ENCODE measurements at places on chromosomes 5 and 9. TPM values are rescaled to one million over a fixed set of nuclear protein-coding genes. Genes with fewer than 3 reads are reported as not detected.

DNA sequence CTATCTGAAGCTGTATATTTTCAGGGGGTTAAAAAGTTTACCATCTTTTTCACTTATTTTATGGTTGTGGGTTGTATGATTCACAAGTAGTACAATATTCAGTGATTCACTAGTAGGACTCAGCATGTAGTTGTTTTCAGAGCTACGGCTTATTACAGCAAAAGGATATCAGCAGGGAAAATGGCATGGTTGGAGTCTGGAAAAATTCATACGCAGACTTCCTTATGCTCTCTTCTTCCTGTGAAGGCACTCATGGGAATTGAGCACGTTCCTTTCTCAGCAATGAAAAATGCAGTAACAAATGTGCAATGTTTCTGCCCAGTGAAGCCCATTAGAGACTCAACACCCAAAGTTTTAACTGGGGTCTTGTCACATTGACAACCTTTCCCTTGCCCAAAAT is 250.5 kb downstream of the KCNN2 start:
- no peak for DNase-seq

DNA sequence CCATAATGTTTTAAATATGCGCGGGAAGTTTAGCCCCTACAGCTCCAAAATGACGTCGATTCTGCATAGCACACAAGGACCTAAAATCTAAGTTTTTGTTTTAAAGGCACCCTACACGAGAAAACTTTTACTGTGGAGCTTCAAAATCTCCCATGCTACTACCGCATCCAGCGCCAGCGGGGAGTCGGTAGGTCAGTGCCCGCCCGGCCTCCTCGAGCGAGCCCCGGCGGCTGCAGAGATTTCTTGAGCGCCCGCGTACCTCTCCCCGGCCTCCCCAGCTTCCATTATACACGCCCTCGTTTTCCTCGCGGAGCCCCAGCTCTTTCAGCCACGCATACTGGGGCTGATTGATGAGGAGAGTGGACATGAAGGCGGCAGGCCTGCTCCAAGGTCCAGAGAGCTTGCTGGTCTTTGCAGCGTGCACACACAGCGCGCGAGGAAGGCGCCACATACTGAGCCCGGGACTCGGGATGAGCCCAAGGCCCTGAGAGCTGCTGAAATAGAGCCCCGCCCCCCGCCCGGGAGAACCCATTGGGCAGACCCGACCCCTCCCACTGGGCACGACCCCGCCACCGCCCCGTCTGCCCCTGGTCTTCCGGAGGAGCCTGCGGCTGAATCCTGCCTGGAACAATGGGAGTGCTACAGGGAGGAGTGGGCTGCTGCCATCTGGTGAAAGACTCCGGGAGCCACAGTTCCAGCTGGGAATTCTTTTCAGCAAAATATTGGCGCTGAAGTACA is at the start of gene ALDH7A1:
TSS of gene ALDH7A1 (minus strand) at position 472 of the 738 bp plus-strand sequence. CDS start at position 451, 21 bp downstream.
- peak; percentile 92 for DNase-seq

CCDC171 gene
- total RNA-seq: 3.5 TPM

PCDHB10 gene
- total RNA-seq: 0.76 TPM

- DNase-seq: peak; percentile 89
These were observed 129.0 kb downstream of the SNX18 start for GRCh38 chr5:54646356-54647101.

DNA sequence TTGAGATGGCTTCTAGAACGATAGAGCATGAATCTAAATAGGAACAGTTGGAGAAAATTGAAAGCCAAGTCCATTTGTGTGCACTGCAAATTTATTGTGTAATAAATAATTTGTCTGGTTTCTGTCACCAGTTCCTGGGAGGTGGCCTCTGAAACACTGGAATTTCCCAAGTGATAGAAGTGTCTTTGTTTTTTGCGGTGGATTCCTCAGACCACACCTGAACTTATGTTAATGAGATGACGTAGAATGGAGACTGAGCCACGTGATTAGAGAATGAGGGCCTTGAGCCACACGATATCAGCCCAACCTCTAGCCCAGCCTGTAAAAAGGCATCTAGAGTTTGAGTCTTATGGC is 105.1 kb downstream of the MSX2 start:
- no peak for DNase-seq

TAF11L10 gene
- not detected for total RNA-seq

GRCh38 chr5:168132241-168132641 is 159.2 kb upstream of the WWC1 start:
- no peak for DNase-seq

DNA sequence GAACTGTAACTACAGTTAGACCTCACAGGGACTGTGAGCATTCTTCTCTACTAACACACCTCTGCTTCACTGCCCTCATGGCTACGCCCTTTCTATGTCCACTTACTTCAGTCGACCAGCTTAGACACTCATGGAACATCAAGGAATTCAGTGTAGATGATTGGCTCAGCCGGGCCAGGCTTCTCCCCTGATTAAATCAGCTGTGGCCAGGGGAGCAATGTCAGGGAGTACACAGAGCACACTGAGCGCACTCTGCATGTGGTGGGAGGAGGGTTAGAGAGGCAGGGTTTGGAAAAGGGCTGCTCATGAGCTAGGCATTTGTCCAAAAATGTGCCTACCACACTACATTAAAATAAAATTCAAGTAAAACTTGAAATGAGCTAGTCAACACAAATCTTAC is 400.5 kb downstream of the ARRDC3 start:
- no peak for DNase-seq

- no peak for DNase-seq
These were observed 843.7 kb upstream of the WWC1 start for GRCh38 chr5:167447466-167448375.

- no peak for DNase-seq
These were observed 213.2 kb downstream of the TMC1 start for GRCh38 chr9:72734631-72735030.

DNA sequence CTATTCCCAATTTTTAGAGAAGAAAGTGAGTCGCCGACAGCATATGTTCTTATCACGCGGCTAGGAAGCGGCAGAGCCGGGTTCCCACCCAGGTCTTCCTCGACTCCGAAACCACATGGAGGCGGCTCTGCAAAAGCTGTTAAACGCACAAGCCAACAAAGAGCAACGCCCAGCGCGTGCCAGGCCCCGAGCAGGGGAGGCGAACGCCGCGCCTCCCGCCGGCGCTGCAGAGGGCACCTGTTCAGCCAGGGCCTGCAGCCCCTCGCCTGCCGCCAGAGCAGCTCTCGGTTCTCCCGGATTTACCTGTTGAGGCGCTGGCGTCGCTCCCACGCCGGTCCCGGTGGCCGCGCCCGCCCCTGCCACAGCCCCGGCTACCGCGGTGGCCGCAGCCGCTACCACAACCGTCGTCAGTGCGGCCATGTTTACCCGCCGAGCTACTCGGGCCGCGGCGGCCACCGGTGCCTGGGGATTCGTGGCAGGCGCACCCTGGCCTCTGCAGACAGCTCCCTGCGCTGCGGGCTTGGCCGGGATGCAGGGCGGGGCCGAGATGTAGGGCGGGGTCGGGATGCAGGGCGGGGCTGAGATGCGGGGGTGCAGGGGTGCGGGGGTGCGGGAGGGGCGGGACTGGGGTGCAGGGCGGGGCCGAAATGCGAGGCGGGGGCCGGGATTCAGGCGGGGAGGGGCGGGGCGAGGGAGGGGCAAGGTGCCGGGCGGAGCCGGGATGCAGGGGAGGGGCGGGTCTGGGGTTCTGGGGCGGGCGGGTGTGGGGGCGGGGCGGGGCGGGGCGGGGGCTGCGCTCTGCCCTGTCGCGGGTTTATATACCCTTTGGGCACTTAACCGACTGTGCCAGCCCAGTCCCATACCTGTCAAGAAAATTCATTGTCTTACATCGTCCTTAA is at the start of gene CCDC112:
TSS of gene CCDC112 (minus strand) at position 531 of the 899 bp plus-strand sequence. CDS start at position 420, 111 bp downstream.
- DNase-seq: peak; percentile 93

SPAAR gene
- 17.3 TPM for total RNA-seq

- no peak for DNase-seq
These were observed 43.4 kb upstream of the PDE8B start for GRCh38 chr5:77167063-77167462.

GRCh38 chr9:138043061-138043410 is 165.5 kb downstream of the CACNA1B start:
- peak; percentile 17 for DNase-seq

GRCh38 chr9:87746186-87746585 is 20.3 kb downstream of the CTSL start:
- DNase-seq: no peak

DNA sequence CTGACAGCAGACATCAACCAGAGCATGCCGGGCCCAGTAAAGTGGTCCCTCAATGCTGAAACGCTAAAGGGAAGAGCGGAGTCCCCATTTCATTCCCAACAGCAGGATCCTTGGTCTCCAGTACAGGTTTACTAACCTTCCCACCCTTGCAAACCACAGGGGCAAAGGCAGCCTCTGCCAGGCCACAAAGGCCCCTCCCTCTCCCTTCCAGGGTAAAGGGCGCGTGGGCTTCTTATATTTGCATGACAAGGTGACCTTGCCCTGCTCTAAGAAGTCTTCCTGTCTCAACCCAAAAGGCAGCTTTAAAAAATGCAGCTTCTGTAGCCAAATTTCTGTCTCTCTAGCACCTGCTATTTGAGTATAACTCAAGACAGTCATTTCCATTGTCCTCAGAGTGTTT is 131.5 kb upstream of the PTCH1 start:
- no peak for DNase-seq

OR1J2 gene
- total RNA-seq: not detected

DDX4 gene
- not detected for total RNA-seq

- no peak for DNase-seq
These were observed 306.8 kb downstream of the SEMA5A start for GRCh38 chr5:9239071-9239470.

DNA sequence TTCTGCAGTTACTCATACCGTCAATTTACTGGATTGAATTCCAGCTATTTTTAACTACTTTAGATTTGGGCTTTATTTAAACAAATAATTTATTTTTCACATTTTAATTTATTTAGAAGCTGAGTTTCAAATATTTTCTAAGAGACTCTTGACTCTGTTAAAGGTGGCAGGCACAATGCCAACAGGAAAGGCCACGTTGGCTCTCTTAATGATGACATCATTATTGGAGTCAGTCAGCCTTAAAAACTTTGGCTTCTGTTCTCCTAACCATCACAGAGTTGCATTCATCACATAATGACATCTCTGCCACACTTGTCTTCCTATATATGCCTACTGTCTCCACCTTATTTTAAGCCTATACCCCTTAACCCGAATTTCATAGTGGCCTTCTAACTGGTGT is 172.3 kb upstream of the PLPPR1 start:
- no peak for DNase-seq

OR1L4 gene
- total RNA-seq: not detected

CXCL14 gene
- total RNA-seq: 24.7 TPM

DNA sequence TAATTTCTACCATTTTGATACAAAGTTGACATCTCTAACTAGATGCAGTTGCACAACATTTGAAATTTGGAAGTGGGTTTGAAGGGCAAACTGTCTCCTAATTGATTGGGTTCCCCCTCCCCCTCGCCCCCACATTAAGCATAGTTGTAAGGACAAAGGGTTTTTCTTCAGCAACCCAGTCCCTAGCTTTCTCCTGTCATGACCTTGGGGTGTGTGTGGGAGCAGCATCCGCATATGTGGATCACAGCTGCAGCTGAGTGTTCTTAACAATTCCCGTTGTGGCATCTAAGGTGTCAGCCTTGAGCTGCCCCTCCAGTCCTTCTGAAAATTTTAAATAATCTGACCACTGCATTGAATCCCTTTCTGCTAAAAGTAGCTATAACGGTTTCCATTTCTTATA is 141.3 kb upstream of the CDH10 start:
- no peak for DNase-seq

SPINK13 gene
- total RNA-seq: not detected

- DNase-seq: no peak
These were observed 78.7 kb downstream of the GAS1 start for GRCh38 chr9:86868616-86869015.

DNA sequence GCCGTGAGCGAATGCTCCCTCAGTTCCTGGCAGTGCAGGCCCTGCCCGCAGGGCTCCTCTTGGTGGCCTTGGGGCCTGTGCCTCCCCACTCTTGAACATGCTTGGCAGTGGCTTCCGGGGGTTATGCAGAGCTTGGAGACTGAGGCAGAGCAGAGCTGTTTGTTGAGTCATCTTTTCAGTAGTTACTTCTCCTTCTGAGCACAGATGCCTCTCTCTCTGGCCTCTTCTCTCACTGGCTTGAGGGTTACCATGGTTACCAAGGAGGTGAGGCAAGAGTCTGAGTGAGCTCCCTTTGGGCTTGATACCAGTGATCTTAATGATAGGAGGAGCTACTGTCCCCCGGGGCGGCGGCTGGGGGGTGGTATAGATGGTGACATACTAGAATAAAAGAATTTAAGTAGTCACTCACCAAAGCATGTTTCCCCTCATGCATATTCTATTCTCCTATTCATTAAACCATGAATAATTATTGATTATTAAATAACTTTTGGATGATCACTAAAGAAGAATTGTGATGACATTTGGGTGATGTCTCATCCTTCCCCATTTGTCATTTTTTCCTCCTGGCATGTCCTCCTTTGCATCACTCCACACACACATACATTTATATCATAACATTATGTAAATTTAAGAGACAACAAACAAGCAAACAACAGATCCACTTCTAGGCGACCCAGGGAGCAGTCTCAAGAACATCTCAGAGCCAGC is 111.1 kb downstream of the ARHGAP26 start:
- DNase-seq: no peak

- DNase-seq: no peak
These were observed 248.4 kb upstream of the IRX2 start for GRCh38 chr5:2999926-3000325.

DNA sequence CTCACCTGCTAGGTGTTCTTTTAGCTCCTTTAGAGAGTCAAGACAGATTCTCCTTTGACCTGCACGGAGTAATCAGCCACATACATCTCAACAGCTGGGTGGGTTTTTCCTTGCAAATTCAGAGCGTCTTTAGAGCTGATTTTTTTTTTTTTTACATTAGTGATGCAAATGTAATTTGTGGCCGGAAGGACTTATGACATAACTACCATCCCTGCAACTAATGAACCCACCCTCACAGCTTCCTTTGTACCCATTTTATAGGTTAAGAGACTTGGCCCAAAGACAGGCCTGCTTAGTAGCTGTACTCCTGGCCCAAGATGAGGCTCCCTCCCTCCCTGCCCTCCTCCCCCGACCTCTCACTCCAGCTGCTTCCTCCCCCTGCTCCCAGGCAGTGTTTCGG is 69.9 kb upstream of the NIPAL4 start:
- DNase-seq: no peak

GRM6 gene
- not detected for total RNA-seq

CCIN gene
- total RNA-seq: not detected

HTR4 gene
- 46.6 TPM for total RNA-seq

DNA sequence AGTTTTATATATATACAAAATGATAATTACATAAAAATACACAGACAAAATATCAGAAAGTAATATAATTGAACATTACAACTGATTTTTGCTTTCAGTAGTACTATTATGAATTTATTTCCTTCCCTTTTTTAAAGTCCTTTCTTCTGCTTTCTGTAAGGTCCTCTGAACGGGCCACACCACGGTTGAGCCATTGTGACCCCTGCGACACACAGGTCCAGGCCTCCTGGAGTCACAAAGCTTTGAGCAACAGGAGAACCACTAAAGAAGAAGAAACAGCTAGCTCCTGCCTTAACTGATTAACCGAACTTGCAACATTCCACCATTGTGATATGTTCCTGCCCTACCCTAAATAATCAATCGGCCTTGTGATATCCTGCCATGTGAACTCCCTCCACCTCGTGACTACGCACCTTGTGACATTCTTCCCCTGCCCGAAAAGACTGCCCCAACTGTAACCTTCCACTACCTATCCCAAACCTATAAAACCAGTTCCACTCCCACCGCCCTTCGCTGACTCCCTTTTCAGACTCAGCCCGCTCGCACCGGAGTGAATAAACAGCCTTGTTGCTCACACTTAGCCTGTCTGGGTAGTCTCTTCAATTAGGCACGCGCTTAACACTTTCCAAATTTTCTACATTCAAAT is 375.0 kb upstream of the RFX3 start:
- no peak for DNase-seq

CTNNAL1 gene
- total RNA-seq: 40.4 TPM

GRCh38 chr5:156438076-156438475 is 111.1 kb downstream of the SGCD start:
- DNase-seq: no peak

All from Peyer's patch (tissue), 4 donors.